IMR-90 (cell line): ENCODE measurements at places on chromosomes 12 and 14. TPM values are rescaled to one million over a fixed set of nuclear protein-coding genes. Genes with fewer than 3 reads are reported as not detected.

Gene LRRC10
- not detected in 2 replicates for polyA plus RNA-seq

Gene KRT3
- not detected in 2 replicates for polyA plus RNA-seq

Gene RERG
- not detected in 2 replicates for polyA plus RNA-seq

Gene SYNE3
- polyA plus RNA-seq = 2.9 and 3.1 TPM in 2 replicates

Gene ITGB7
- 0.44 and 0.60 TPM in 2 replicates for polyA plus RNA-seq

Gene AJUBA
- 46.3 and 46.4 TPM in 2 replicates for polyA plus RNA-seq

Gene DDX23
- polyA plus RNA-seq = 59.1 and 61.8 TPM in 2 replicates

Gene SPTB
- 0.03 and 0.07 TPM in 2 replicates for polyA plus RNA-seq

Gene LMO3
- 0.49 and 0.84 TPM in 2 replicates for polyA plus RNA-seq

Gene PZP
- polyA plus RNA-seq = not detected in 2 replicates

Gene CMTM5
- polyA plus RNA-seq = 0.07 and 0.11 TPM in 2 replicates

Gene IAPP
- polyA plus RNA-seq = not detected in 2 replicates

Gene VRTN
- not detected in 2 replicates for polyA plus RNA-seq

Gene SYNJ2BP
- polyA plus RNA-seq = 8.3 and 10.0 TPM in 2 replicates

Gene CRIP1
- 0.21 and 1.0 TPM in 2 replicates for polyA plus RNA-seq

Gene TTC9
- polyA plus RNA-seq = 0.01 and 0.02 TPM in 2 replicates

Gene CCDC38
- not detected in 2 replicates for polyA plus RNA-seq

Gene LGR5
- polyA plus RNA-seq = not detected in 2 replicates

Gene CFAP54
- polyA plus RNA-seq = 0.19 and 0.41 TPM in 2 replicates

Gene RND1
- polyA plus RNA-seq = 0.21 and 0.26 TPM in 2 replicates

Gene SIX6
- not detected in 2 replicates for polyA plus RNA-seq

Gene ZNF219
- 3.8 and 4.6 TPM in 2 replicates for polyA plus RNA-seq

Gene TIMM9
- polyA plus RNA-seq = 19.2 and 23.7 TPM in 2 replicates

Gene PPP1R36
- polyA plus RNA-seq = 0.15 and 0.19 TPM in 2 replicates

Gene RNF31
- polyA plus RNA-seq = 28.9 and 31.6 TPM in 2 replicates

Gene KRT79
- 0.09 and 0.24 TPM in 2 replicates for polyA plus RNA-seq
